Right ventricle myocardium superior (tissue), 1 donor: ENCODE measurements at places on chromosomes 3 and 15.

- no peak for DNase-seq
Observed at GRCh38 chr3:25400587-25400986, 27.5 kb upstream of the RARB start.

- no peak for DNase-seq
Observed at GRCh38 chr15:70778258-70779076, 15.1 kb upstream of the UACA start.

- DNase-seq, result no peak
Observed at GRCh38 chr3:189262746-189263145, 91.0 kb downstream of the TPRG1 start.

- DNase-seq, result peak; percentile 96
Observed at GRCh38 chr3:49276475-49277382, at the start of gene C3orf62. TSS of gene C3orf62 (minus strand) at chr3:49277232. CDS start at chr3:49276872, 360 bp downstream.

DNA sequence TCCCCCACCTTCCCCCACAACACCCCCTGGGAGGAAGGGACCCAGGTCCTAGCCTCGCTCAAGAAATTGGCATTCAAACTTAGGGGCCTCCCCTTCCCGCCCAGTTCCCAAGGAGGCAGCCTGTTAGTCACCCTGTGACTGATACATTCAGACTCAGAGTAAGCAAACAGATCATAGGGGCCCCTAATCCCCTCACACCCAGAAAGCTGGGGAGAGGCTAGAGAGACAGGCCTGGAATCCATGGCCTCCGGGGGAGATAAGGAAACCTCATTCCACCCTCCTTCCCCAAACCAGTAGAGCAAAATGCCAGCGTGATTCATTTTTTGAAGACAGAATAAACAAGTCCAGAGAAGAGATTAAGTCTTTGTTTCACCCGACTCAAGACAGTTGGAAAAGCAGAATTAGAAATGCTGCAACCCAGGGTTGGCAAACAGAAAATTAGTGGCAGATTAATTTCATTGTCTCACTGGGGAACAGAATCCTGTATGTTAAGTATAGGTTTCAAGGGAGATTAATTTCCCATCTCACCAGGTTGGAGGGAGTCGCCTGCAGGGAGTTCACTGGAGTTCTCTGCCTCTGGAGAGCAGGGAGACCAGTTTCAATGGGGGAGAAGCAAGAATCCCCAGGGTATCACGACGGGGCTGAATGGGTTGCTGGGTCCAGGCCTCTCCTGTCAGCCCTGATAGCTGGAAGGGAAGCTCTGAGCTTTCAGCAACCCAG is 268.3 kb downstream of the UACA start:
- no peak for DNase-seq
